Choroid plexus epithelial cell (primary cell): ENCODE measurements at places on chromosomes 12 and 14.
A peak's percentile ranks its signal among the peaks of the same experiment; 100 is the strongest.

GRCh38 chr14:61160798-61161197, 120.3 kb downstream of the TMEM30B start:
- DNase-seq, result no peak

DNA sequence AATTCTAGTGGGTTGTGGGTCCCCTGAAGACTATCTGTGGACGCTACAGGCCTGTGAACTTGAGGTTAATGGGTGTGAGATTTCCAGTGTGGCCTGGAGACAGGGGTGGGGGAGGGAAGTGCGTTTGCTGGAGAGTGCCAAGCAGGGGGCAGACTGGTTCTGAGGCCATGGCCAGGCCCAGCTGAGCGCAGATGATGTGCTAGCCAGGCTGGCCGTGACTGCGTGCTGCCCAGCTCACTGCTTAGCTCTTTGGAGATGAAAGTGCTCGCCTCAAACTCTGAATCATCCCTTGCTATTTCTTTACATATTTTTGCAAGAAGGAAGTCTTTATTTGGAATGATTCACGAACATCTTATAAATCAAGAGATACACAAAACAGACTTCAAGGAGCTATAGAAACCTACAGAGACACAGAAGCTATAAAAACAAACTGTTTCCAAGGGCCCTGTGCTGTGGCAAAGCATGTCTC, 75.2 kb upstream of the PLEKHG3 start:
- peak; percentile 84 for DNase-seq

GRCh38 chr12:109777544-109777943, 55.7 kb downstream of the TRPV4 start:
- peak; percentile 27 for DNase-seq

- no peak for DNase-seq
Observed at GRCh38 chr12:68976395-68976841, 43.4 kb upstream of the CPM start.

DNA sequence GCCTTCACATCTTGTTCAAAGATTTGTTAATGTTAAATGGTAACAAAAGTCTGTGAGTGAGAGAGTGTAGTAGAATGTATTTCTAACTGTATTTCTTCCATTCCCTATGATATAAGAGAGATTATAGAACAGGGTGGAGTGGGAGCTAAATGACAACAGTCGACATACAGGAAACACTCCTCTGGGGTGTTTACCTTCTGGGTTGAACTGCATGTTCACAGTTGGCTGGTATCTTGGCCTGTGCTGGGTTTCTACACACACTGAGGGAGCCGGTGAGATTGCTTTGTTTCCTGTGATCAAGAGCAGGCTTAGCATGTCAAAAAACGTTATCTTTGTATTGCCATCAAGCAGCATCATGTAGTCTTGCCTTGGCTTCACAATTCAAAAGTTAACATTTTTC, 274.3 kb upstream of the FAR2 start:
- DNase-seq, result no peak

GRCh38 chr12:122421187-122421820, 1.2 kb downstream of the CLIP1 start:
- peak; percentile 62 for DNase-seq

DNA sequence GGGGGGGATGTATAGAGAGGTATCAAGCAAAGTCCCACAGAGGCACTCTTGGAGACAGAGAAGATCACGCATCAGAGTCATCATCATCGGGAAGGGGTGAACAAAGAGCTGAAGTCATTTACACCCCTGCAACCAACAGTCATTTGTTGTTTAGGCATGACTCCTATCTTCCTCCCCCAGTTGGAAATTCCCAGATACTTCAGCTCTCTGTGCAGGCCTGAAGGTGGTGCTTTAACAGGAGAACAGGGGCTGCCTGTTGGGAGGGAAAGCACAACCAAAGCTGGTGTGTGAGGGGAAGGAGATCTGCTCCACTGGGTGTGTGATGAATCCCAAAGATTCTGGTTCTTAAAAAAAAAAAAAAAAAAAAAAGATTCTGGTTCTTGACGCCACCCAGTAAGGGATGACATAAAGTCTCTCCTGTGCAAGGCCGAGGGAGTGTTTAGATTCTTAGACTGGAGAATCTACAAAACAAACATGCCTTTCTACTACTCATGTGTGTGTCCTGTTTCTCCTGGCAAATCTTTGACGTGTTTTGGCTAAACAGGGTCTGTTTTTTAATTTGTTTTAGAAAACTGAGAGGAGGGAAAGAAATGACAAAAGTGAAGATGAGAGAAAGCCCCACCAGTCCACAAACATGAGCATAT, 121.0 kb upstream of the ARHGAP5 start:
- no peak for DNase-seq

GRCh38 chr14:50532502-50533240, at the start of gene MAP4K5:
TSS of gene MAP4K5 (minus strand) at chr14:50532569. CDS start at chr14:50532049, 520 bp downstream.
- peak; percentile 93 for DNase-seq
